ENCODE measurements at places on chromosomes 5 and 9.

DNA sequence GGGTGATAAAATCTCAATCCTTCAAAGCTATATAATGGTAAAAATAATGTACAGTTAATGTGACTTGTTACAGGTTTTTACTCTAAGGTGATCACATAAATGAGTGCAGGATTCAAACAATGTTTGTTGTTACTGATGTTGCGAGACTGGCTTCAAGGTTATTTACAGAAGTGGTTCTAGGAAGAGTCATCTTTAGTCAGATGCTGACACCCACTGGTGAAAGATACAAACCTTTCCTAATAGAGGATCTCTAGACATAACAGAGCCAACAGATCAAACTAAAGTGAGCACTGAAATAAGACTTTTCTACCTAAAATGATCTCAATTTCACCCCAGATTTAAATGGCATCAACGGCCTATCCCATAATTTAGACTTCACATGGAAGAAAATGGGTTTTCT lies 20.2 kb downstream of the ARSB start:
- DNase-seq: peak; percentile 79

GRCh38 chr9:112145886-112146285 lies 29.2 kb downstream of the SUSD1 start:
- DNase-seq: no peak

GRCh38 chr9:15249981-15250380 lies 57.0 kb downstream of the TTC39B start:
- DNase-seq: no peak

DNA sequence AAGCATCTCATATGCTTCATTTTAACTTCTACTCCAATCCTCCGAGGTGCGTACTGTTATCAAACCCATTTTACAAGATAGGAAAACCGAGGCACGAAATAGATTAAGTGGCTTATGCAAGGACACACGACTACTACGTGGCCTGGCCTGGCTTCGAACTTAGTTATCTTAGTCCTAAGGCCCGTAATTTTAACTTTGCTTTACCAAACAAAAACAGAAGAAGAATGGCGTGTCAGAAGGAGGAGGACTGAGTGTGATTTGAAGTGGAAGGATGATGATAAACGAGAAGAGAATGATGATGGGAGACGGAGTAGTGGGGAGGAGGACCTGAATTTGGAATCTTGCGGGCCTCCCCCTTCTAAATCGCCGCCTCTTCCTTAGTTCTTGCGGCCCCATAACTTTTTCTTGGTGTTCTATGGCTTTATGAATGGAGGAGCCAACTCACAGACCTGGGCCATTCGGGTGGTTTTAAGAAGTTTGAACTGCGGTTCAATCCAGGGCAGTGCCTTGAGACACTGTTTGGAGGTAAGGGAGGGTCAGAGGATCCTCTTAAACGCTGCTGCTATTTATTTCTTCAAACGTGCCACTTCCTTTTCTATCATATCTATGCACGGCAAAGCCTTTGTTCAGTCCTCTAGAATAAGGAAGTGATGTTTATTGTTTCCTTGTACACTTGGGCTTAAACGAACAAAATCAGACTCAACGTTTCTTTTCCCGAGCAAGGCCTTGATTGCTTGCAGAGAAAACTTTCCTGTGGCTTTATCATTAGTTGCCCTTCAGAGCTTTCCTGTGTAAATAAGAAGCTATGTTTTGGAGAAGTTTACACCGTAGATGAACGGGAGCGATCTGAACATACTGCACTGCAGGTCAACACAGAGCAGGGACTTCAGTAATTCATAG lies 795 bp downstream of the CNOT8 start:
- DNase-seq: peak; percentile 57

DNA sequence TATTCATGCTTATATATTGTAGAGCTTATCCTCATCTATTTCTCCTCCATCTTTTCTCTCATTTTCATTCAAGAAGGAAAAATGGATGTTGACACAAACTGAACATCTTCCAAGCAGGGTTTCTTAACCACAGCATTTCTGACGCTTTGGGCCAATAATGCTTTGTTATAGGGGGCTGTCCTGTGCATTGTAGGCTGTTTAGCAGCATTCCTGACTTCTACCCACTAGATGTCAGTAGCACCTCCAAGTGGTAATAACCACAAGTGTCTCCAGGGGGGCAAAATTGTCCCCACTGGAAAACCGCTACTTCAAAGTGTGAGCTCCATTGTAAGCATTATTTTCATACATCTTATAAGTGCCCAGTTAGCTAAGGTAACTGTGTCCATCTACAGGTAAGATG lies 2.6 kb upstream of the TXNDC8 start:
- DNase-seq: no peak

GRCh38 chr5:73587923-73588322 lies 22.4 kb downstream of the UTP15 start:
- DNase-seq: no peak

- no peak for DNase-seq
Observed at GRCh38 chr9:125910286-125910685, 163.1 kb downstream of the PBX3 start.

All from endothelial cell of umbilical vein (primary cell).